ENCODE measurements at places on chromosomes 2 and 18.

DNA sequence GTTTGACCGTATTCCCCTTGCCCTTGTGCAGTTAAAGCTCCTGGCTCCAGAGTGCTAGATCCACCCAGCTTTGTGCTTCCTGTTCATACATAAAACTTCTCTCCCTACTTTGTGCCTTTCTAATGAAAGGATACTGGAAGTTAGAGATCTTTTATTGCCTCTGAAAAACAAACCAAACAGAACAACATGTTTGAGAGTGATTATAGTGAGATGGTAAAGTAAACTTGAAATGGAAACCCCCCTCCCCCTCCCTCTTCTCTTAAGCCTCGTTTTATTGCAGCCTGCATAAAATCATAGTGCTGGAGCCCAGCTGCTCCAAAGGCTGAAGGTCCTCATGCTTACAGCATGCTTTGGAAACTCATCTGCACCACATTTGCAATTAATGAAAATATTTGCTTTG lies 125.1 kb downstream of the TANC1 start:
- DNase-seq, result no peak

DNA sequence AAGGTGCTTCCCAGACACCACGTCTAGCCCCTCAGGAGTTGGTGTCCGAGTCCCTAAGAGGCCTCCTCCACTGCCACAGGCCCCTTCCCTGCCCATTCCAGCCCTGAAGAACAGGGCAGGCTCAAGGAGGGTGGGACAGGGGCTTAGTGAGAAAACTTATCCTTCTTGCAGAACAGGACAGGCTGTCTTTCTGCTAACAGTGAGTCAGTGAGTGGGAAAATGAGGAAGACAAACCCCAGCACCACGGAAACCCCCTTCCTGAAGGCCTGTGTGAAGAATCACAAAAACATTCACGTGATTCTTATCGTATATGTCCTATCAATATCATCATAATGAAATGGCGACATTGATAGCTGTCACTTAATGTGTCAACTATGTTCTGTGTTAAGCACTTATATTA lies 9.8 kb downstream of the FZD7 start:
- no peak for DNase-seq

GRCh38 chr2:150482667-150483400 lies 4.6 kb downstream of the RND3 start:
- DNase-seq, result no peak

DNA sequence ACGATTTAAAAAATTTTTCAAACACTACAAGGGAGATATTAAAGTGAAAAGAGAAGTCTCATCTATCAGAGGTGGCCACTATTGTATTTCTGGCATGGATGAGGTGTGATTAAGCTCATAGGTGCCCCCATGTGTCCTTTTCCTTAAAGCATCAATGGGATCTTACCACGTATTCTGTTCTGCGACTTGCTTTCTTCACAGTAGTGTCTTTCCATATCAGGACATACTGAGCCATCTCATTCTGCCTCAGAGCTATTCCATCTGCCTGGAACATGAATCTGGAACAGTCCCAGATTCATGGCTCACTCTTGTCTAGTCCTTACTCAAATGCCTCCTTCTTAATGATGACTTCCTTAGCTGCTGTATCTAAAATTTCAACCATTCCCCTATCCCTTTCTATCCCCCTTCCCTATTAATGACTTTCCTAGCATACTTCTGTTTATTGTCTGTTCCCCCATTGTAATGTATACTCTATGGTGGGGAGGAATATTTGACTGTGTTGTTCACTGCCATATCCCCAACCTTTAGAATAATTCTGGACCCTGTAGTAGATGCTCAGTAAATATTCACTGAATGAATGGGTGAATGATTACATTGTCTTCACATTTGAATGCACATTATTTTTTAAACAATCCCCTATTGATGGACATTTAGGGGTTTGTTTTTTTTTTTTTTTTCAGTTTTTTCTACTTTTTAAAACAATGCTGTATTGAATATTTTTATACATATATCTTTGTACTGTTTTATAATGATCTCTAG lies 11.1 kb downstream of the STAMBP start:
- no peak for DNase-seq

GRCh38 chr2:64101141-64101591 lies 43.1 kb downstream of the PELI1 start:
- DNase-seq, result no peak

GRCh38 chr2:132560562-132560961 lies 109.4 kb downstream of the LYPD1 start:
- no peak for DNase-seq

GRCh38 chr2:16150456-16151280 lies 210.3 kb downstream of the MYCN start:
- no peak for DNase-seq

- DNase-seq, result no peak
These were observed 151.2 kb downstream of the PRPF40A start for GRCh38 chr2:152565884-152566727.

DNA sequence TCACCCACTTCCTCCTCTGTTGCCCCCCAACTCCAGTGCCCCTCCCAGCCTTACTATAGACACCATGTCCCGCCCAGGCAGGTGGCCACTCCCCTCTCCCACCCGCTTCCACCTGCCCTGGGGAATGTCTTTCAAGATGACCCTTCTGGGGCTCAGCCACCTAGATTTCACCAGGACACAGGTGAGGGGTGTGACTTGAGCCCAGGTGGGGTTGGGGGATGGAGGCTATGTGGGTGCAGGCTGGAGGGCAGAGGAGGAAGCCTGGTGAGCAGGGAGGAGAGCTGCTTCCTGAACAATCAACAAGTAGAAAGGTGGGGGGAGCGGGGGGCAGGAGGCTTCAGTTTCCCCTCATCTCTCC lies 8.7 kb downstream of the ADRA2B start:
- DNase-seq, result no peak

GRCh38 chr2:45892425-45892745 lies 240.9 kb downstream of the PRKCE start:
- DNase-seq, result peak; percentile 46

GRCh38 chr2:134372141-134372540 lies 118.3 kb downstream of the MGAT5 start:
- no peak for DNase-seq

GRCh38 chr2:187874786-187875185 lies 320.6 kb upstream of the TFPI start:
- no peak for DNase-seq

GRCh38 chr2:28750316-28751251 lies 1.0 kb upstream of the PPP1CB start:
- no peak for DNase-seq

DNA sequence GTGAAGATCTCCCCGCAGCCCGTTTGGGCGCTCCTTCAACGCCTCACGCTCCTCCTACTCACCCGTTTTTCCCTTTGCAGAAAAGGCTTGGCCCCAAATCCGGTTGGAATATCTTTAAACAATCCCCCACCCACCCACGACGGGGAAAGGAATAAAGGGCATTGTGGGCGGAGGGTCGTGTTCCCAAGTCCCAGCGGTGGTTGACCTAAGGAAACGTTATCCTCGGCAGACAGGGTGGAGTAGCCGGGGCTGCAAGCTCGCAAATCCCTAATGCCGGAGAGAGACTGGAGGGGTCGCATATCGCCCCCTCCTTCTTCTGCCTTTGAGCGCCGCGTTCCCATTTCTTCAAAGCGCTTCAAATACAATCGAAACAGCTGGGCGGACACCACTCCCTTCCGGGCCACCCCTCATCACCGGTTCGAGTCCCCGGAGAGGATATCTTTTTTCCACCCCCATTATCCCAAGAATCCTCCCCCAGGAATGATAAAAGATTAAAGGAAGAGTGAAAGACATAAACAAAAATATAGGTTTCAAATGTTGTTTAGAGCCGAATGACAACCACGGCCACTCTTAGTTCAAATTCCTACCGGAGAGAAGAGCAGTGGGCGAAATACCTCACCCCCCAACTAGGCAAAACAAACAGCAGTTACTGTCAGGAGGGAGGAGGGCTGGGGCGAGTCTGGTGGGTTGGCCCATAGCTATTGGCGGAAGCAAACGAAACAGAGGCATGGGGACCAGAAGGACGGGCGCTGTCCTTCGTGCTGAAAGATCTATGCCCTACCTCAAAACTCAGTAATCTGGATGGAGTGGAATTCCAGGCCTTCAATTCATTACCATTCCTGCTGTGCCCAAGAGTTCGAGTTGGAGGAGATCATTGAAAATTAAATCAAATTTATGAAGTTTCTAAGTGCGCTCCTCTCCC lies 2.8 kb upstream of the GAD1 start:
- DNase-seq, result no peak

GRCh38 chr18:59272891-59273758 lies at the start of gene RAX:
Gene RAX (minus strand): TSS chr18:59273454. CDS start chr18:59273206, 248 bp downstream.
- no peak for DNase-seq

GRCh38 chr2:183232161-183232865 lies 108.1 kb downstream of the NUP35 start:
- DNase-seq, result no peak

GRCh38 chr2:72887740-72888437 lies 681 bp downstream of the SPR start:
- peak; percentile 91 for DNase-seq

DNA sequence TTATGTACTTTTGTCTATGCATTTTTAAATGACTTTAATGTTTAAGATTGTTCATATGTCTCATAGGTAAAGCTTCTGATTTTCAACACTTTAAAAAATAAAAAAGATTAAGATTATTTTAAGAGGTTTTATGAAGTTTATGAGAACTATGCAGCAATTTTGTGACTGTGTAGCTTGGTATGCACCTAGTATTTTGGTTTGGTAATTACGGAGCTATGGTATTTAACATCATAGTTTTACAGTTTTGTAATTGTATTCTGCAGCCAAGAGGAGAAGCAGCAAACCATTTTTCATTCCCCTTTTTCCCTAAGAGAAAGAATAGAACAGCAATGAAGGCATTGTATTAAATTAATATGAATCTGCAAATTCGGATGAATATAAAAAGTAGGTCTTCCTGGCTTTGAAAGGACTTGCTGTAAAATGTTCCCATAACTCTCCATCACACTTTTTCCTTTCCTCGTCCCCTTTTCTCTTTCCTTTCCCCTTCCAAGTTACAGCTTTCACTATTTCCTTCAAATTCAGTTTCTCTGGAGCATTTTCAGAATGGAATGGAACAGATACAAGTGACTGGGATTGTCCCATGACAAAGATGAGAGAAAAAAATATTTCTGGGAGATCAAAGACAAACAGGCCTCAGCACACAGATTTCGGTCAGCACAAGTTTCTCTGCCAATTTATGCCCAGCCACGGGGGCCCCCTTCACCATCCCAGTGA lies 26.1 kb upstream of the PIEZO2 start:
- DNase-seq, result no peak

GRCh38 chr2:186554850-186555671 lies 34.8 kb upstream of the ITGAV start:
- no peak for DNase-seq

- DNase-seq, result no peak
These were observed 4.1 kb downstream of the ATG4B start for GRCh38 chr2:241641631-241642030.

DNA sequence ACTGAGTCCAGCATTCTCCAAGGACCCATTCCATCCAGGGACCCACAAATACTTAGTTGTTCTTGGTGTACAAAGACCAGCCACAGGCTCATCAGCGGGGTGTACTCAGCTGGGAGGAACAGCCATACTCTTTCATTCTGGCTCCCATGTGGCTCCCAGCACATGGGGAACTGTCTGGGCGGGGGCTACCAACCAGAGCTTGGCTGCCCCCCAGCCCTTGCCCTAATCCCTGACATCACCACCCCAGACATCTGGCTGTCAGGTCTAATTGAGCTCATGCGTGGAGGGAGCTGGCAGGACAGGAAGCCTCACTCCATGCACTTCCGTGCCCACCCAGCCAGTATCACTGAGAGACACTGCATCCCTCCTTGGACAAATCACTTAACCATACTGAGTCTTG lies 283.6 kb downstream of the DYSF start:
- peak; percentile 20 for DNase-seq

GRCh38 chr2:113370478-113371091 lies 66.9 kb upstream of the ZNG1B start:
- DNase-seq, result no peak

DNA sequence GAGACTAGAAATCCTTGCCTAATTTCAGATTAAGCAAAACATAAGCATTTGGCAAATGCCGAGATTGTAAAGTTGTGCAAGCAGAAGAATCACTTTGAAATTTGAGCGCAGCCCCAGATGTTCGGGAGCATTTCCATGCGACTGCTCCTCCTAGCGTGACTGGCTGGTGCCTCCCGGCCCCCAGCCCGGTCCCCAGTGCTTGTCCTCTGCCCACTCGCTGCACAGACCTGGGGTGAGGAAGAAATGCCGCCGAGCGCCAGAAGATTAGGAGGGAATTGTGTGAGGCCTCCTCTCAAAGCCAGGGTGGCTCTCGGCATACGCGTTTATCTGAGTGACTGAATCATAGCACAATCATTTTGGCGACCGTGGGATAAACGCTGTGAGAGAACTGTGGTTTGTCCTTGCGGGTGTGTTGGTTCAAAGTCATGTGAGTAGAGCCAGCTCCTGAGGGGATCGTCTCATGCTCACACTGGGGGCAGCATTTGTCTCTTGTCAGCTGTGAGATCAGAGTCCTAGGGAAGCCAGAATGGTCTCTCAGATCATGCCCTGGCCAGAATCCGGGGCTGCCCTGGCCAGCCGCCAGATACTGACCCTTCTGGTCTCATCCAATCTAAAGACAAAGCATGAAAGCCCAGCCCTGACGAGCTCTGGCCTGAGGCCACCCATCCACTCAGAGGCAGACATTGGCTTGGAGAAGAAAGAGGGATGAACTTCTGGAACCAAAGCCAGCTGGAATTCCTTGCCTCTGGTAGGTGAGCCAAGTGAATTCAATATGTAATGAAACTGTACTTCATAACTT lies 189.3 kb downstream of the SH3RF3 start:
- peak; percentile 70 for DNase-seq

- DNase-seq, result no peak
These were observed 35.9 kb upstream of the MYO1B start for GRCh38 chr2:191209340-191209739.

GRCh38 chr2:120546048-120546864 lies 189.4 kb upstream of the GLI2 start:
- DNase-seq, result no peak

- DNase-seq, result no peak
These were observed 64.3 kb upstream of the PSMD14 start for GRCh38 chr2:161243905-161244304.

DNA sequence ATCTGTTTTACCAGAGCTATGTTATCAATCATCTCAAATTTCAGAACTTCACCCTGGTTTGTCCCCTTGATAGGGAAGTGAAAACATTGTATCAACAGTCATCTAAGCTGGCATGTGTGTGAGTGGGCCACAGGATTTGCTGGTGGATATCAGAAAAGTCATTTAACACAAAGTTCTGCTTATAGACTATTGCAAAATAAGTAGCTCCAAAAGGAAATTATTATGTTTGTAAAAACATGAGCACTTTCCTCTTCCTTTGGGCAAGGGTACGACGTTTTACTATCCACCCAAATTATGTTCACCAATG lies 20.7 kb upstream of the COPS8 start:
- DNase-seq, result no peak

All from NCI-H446 (cell line).